Activated CD4-positive, alpha-beta memory T cell treated with anti-CD3 and anti-CD28 coated beads, Interleukin-2, amount 10 ng/mL, durations not matched to agents 7 days and 5 days (primary cell): ENCODE measurements at places on chromosomes 11 and 22. TPM values are rescaled to one million over a fixed set of nuclear protein-coding genes. Genes with fewer than 3 reads are reported as not detected.

GRCh38 chr11:128564642-128565245 lies 22.6 kb downstream of the ETS1 start:
- no peak for DNase-seq

RAG2 gene
- total RNA-seq = not detected

GRCh38 chr11:69234740-69235710 lies 58.9 kb upstream of the MYEOV start:
- no peak for DNase-seq

GRCh38 chr11:75194147-75194546 lies 43.2 kb downstream of the SLCO2B1 start:
- DNase-seq = no peak

- DNase-seq = no peak
Observed at GRCh38 chr11:1838426-1839144, at the start of gene TNNI2. Gene TNNI2 (plus strand): TSS chr11:1838981. CDS start chr11:1839697, 716 bp downstream.
